HTR-8/SVneo (cell line): ENCODE measurements at places on chromosomes 1 and 21.

GRCh38 chr1:154497026-154497806 lies 4.8 kb upstream of the TDRD10 start:
- no peak for DNase-seq

- no peak for DNase-seq
Measured at GRCh38 chr1:4169991-4170390, 269.9 kb upstream of the C1orf174 start.

DNA sequence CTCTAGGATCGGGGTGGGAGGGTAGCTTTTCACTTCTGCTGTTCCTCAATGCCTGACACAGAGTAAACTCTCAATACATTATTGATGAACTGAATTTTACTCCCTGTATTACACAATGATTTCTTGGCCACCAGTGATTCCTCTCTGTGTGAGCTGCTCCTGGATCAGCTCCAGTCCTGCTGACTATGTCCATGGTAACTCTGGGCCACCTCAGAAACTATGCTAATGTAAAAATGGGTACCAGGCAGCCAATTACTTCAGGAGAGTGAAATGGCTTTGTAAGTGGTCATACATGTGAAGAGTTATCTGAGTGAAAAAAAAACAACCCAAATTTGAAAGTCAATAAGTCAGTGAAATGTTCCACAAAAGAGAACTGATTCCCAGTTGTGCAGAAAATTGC lies 311.0 kb downstream of the KCNH1 start:
- no peak for DNase-seq

GRCh38 chr1:35884934-35885333 lies 1.9 kb downstream of the AGO1 start:
- DNase-seq = no peak

DNA sequence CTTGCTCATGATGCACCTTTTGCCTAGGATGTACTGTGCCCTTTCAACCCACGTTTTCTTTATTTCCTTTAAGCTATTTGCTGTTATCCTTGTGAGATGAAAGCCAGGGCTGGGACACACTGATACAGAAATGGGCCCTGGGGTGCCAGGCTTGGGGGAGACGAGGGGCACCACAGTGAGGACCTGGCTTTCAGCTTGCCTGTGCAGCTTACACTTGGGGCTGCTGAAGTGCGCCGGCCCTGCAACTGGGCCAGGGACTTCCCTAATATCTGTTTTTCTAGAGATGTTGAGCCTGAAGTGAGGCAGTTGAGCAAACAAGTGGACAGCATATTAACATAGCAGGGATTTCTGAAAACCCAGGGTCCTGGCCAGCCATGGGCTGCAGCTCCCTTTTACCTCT lies 42.5 kb upstream of the SLC19A1 start:
- DNase-seq = no peak
